ENCODE measurements at places on chromosomes 2 and 18. TPM values are rescaled to one million over a fixed set of nuclear protein-coding genes. Genes with fewer than 3 reads are reported as not detected.

- no peaks in the 10 kb centered on the region for H3K4me1 ChIP-seq
- no peaks in the 10 kb centered on the region for H3K27me3 ChIP-seq
- no peak overlapping the region for H3K4me3 ChIP-seq
- no peaks in the 10 kb centered on the region for H3K36me3 ChIP-seq
Measured at GRCh38 chr2:114762986-114763385, 320.5 kb downstream of the DPP10 start.

GRCh38 chr18:61333271-61333745 is at the start of gene CDH20:
TSS of gene CDH20 (plus strand) at chr18:61333430.
- H3K27me3 ChIP-seq: peaks cover 47% of the 10 kb centered on the region
- H3K4me3 ChIP-seq: peak within 1 kb of the TSS; percentile 50
- no peak within 1 kb of the TSS for H3K27ac ChIP-seq

HAAO gene
- 0.72 TPM for total RNA-seq

GRCh38 chr2:8656160-8656641 is 25.7 kb upstream of the ID2 start:
- H3K36me3 ChIP-seq: no peaks in the 10 kb centered on the region
- H3K4me1 ChIP-seq: peaks cover 9% of the 10 kb centered on the region
- no peak overlapping the region for H3K4me3 ChIP-seq

MPV17 gene
- 98.8 TPM for total RNA-seq

B3GNT7 gene
- total RNA-seq: 0.72 TPM

GRCh38 chr2:165573534-165574461 is 104.3 kb downstream of the CSRNP3 start:
- H3K4me3 ChIP-seq: peak overlapping the region; percentile 64
- H3K27ac ChIP-seq: peak overlapping the region; percentile 1
- H3K36me3 ChIP-seq: no peaks in the 10 kb centered on the region

KCNK3 gene
- total RNA-seq: not detected

PXDN gene
- total RNA-seq: 324 TPM

CENPA gene
- total RNA-seq: 2.9 TPM

DNA sequence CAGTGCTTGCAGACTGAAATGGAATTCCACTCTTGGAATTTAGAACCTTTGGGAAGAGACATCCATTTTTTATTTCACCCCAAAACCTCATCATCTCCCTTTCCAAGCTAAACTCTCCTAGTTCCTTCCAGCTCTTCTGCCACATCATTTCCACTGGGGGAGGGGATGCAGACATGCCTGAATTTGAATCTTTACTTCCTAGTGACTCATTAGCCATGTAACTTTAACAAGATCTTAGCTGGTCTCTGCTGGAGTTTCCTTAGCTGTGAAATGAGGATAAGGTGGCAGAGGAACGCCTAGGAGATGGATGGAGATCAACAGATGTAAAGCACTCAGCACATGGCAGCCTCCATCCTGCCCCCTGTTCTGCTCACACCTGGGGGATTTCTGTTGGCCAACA is 266.8 kb downstream of the EN1 start:
- no peak for DNase-seq
- H3K36me3 ChIP-seq: no peaks in the 10 kb centered on the region
- H3K4me1 ChIP-seq: peaks cover 3% of the 10 kb centered on the region
- H3K4me3 ChIP-seq: no peak overlapping the region

GRCh38 chr18:54843314-54843713 is 15.0 kb downstream of the RAB27B start:
- no peaks in the 10 kb centered on the region for H3K36me3 ChIP-seq
- peaks cover 12% of the 10 kb centered on the region for H3K4me1 ChIP-seq
- H3K27me3 ChIP-seq: no peaks in the 10 kb centered on the region
- peak overlapping the region; percentile 27 for H3K27ac ChIP-seq
- no peak for DNase-seq
- no peak overlapping the region for H3K4me3 ChIP-seq

GRCh38 chr2:113757138-113757657 is 756 bp upstream of the SLC35F5 start:
- H3K4me1 ChIP-seq: peaks cover 36% of the 10 kb centered on the region
- H3K27me3 ChIP-seq: no peaks in the 10 kb centered on the region
- peak overlapping the region; percentile 97 for H3K4me3 ChIP-seq
- peaks cover 5% of the 10 kb centered on the region for H3K36me3 ChIP-seq
- DNase-seq: no peak
- H3K27ac ChIP-seq: peak overlapping the region; percentile 90

DNA sequence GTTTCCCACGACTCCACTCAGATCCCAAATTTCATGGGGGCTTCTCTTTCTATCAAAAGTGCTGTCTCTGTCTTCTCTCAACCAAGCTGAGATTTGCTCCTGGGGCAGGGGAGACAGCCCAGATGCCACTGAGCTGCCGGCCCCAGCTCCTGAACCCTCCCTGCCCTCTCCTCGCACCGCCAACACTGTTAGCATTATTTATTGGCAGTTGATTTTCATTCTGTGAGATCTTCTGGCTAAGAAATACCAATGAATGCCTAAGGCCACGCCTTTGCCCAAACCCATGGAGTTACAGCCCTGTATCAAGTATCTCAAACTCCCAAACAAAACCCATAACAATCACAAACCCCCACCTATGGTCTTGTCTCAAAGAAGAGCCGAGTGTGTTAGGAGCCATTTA is 153.0 kb upstream of the TWIST2 start:
- no peak overlapping the region for H3K27ac ChIP-seq
- H3K36me3 ChIP-seq: no peaks in the 10 kb centered on the region
- peaks cover 8% of the 10 kb centered on the region for H3K27me3 ChIP-seq
- no peak overlapping the region for H3K4me3 ChIP-seq
- no peak for DNase-seq

POMC gene
- total RNA-seq: 0.59 TPM

IRS1 gene
- 24.5 TPM for total RNA-seq

DNA sequence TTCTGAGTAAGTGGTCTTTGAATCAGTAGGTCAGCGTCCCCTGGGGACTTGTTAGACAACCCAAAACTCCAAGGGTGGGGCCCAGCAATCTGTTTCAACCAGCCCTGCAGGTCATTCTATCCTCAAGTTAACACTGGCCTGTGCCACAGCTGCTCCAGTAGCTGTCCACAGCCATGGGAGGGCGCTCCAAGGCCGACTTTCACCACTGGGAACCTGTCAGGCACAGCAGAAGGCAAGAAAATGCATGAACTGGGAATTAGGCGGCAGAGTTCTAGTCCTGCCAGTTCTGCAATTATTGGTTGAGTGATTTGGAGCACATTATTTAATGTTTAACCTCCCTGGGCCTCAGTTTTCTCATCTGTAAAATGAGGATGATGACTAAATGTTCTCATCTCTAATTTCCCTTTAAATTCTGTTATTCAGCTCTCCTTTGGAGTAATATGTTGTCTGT is 17.4 kb upstream of the MRPL33 start:
- H3K4me1 ChIP-seq: peaks cover 6% of the 10 kb centered on the region
- no peaks in the 10 kb centered on the region for H3K36me3 ChIP-seq
- H3K4me3 ChIP-seq: no peak overlapping the region
- no peaks in the 10 kb centered on the region for H3K27me3 ChIP-seq

NPAS2 gene
- 8.7 TPM for total RNA-seq

DNA sequence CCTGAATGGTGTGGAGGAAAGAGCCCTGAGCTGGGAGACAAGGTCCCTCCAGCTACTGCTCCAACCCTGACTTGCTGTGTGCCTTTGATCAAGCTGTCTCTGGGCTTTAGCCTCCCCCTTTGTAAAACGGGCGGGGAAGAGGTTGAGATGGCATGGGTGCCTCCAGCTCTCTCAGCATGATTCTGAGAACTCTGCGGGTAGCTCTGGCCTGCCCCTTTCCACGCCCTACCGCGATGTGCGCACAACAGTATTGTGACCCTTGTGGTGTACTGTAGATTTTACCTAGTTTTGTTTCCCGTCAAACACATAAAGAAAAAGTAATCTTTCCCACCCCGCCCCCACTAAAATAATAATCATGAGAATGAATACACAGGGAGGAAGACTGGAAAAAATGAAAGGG is 5.3 kb downstream of the CD8A start:
- DNase-seq: no peak
- peaks cover 38% of the 10 kb centered on the region for H3K27me3 ChIP-seq
- H3K27ac ChIP-seq: no peak overlapping the region
- no peaks in the 10 kb centered on the region for H3K36me3 ChIP-seq

- H3K4me3 ChIP-seq: no peak overlapping the region
- DNase-seq: no peak
- H3K27me3 ChIP-seq: no peaks in the 10 kb centered on the region
- H3K27ac ChIP-seq: no peak overlapping the region
Measured at GRCh38 chr2:77028032-77028600, 494.1 kb downstream of the LRRTM4 start.

GRCh38 chr2:30134582-30134981 is 12.2 kb upstream of the YPEL5 start:
- no peak for DNase-seq
- no peaks in the 10 kb centered on the region for H3K36me3 ChIP-seq
- H3K27ac ChIP-seq: no peak overlapping the region

DNA sequence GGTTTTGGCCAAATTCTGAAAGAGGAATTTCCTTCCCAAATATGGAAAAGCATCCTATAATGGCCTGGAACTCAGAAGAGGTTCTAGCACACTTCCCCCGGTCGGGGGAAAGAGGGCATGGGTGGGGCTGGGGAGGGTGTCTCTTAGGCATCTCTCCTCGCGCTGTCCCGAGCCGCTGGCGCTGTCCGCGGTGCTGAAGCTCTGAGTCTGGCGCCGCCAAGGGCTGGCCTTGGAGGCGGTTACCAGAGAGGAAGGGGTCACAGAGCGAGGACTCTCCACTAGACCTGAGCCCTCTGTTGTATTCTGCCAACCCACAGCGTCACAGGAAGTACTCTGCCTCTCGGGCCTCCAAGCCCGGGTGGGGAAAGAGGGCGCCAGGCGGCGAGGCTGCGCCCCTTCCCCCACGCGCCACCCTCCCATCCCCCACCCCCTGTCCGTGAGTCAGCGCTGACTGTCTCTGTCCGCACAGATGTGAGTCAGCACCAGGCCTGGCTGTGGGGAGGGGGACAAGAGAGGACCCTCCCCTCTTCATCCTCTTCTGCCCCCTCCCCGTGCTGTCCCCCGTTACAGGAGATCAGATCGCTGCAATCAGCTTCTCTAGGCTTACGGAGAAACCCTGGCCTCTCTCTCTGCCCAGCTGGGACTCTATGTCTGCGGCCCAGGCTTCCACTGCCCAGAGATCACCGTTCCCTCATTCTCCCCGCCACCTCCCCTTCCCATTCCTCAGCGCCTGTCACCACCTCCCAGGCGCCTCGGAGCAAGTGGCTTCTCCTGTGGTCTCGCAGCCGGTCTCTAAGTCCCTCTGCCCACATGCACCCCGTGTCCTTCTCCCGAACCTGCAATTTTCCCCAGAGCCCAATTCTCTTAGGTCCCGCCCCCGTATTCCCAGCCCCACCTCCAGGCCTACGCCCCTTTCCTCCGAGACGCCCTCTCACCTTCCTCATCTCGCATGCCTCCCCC is 779 bp downstream of the PTPRN start:
- no peak overlapping the region for H3K27ac ChIP-seq
- H3K27me3 ChIP-seq: peaks cover 27% of the 10 kb centered on the region
- H3K4me1 ChIP-seq: no peaks in the 10 kb centered on the region
- H3K4me3 ChIP-seq: peak overlapping the region; percentile 47
- peak; percentile 98 for DNase-seq

EPB41L3 gene
- 0.88 TPM for total RNA-seq

TMEM247 gene
- total RNA-seq: not detected

GRCh38 chr2:149611100-149611820 is 23.7 kb upstream of the MMADHC start:
- H3K27ac ChIP-seq: no peak overlapping the region
- H3K4me3 ChIP-seq: no peak overlapping the region
- H3K36me3 ChIP-seq: no peaks in the 10 kb centered on the region

HK2 gene
- total RNA-seq: 76.4 TPM

DNA sequence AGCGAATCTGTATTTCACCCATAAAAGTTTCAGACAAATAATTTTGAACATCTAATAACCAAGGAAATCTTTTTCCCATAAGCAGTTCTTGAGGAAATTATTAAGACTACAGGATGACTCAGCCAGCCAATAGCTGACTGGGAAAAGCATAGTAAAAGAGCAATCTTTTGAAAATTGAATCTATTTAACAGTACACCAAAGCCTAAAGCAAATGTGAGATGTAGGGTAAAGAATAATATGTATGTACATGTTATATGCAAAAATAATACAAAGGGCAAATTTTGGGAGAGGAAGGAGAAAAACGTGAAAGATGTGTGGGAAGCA is 12.6 kb upstream of the KDSR start:
- no peak overlapping the region for H3K27ac ChIP-seq
- peaks cover 9% of the 10 kb centered on the region for H3K36me3 ChIP-seq
- H3K4me1 ChIP-seq: peaks cover 6% of the 10 kb centered on the region
- no peak for DNase-seq

DNA sequence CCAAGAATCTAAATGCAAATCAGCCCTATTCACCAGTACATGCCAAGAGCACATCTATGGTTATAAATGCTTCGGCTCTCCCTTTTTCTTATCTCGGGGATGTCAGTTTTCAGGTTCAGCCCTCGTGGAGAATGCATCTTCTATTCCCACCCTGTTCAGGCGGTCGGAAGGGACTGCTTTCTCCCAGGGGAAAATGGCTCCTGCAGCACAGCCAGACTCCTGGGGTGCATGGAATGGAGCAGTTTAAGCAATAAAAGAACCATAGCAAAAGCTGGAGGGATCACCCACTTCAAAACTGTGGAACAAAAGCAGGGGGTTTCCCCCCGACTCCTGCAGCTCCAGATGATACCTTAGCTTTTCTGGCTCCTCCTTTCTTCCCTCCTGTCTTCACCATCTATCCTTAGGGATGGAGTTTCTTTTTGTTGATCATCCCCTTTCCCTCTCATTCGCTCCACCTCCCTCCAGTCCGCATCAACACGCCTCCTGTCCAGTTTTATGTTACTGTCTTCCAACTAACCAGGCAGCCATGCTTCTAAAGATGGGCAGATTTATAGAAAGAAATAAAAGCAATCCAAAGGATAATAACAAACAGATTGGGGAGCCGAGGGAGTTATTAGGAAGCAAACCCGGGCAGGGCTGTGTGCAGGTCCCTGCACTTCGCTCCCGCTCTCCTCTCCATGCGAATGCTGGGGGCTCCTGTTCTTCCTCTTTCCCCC is 356.2 kb upstream of the SMIM21 start:
- H3K36me3 ChIP-seq: no peaks in the 10 kb centered on the region
- no peaks in the 10 kb centered on the region for H3K27me3 ChIP-seq
- H3K4me1 ChIP-seq: no peaks in the 10 kb centered on the region
- H3K4me3 ChIP-seq: no peak overlapping the region

PRKAG3 gene
- under 0.01 TPM for total RNA-seq

All from osteoblast (primary cell).